ENCODE measurements at places on chromosomes 1 and 21.

DNA sequence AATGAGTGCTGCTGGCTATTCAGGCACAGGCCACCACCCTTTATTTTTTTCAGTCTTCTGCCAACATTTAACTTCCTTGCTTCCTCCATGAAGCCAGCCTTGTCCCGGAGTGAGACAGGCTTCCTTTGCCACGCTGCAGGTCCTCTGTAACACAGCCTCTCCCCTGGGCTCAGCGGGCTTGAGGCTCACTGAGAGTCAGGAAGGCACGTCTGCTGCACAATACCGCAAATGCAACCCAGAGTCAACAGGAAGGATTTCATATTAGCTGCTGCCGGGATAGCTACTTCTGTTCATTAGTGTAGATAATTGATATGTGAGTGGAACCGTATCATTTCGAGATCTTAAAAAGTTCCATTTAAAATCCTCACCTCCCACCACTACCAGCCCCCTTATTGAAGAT is 22.5 kb downstream of the MYOG start:
- DNase-seq: no peak

- no peak for DNase-seq
Measured at GRCh38 chr1:151362308-151363155, 10.0 kb downstream of the SELENBP1 start.

DNA sequence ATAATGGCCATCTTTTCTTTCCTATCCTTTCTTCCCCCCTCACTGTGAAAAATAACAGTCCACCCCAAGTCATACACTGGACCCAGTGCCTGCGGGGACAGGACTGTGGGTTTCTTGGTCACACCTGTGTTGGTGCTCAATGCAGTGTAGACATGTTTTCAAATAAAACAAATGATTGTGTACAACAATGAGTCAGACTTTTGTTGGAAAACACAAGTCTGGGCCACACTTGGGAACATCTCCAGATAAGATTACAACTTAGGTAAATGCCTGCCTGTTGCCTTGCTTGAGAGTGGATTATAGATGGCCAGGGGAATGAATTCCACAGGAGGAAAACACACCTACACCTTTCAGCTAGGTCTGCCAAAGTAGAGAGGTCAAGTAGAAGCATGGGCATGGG is 34.1 kb downstream of the PDPN start:
- no peak for DNase-seq

GRCh38 chr1:89966656-89967055 is 28.3 kb upstream of the ZNF326 start:
- no peak for DNase-seq

- DNase-seq: no peak
Measured at GRCh38 chr1:178571807-178572206, 58.9 kb downstream of the TEX35 start.

DNA sequence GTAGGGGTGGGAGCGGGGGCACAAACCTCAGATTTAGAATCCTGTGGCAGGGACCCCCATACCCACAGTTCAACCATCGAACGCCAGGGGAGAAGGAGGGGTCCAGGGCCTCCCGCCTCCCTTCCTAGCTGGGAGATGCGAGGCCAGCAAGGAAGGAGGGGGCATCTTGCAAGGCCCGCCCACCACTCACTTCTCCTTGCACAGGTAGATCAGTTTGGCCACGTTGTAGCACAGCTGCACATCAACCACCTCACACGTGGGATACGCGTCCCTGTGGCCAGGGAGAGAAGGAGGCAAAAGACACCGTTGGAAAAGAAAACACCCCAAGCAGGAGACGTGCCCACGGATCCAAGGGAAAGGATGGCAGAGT is 19.6 kb downstream of the TMEM63A start:
- DNase-seq: no peak

GRCh38 chr1:61124696-61125095 is 42.3 kb downstream of the NFIA start:
- no peak for DNase-seq

GRCh38 chr1:245434280-245434679 is 279.5 kb downstream of the KIF26B start:
- no peak for DNase-seq

- DNase-seq: no peak
Measured at GRCh38 chr1:230127105-230128054, 60.3 kb downstream of the GALNT2 start.

GRCh38 chr1:226061841-226062557 is 517 bp upstream of the H3-3A start:
- peak; percentile 93 for DNase-seq

DNA sequence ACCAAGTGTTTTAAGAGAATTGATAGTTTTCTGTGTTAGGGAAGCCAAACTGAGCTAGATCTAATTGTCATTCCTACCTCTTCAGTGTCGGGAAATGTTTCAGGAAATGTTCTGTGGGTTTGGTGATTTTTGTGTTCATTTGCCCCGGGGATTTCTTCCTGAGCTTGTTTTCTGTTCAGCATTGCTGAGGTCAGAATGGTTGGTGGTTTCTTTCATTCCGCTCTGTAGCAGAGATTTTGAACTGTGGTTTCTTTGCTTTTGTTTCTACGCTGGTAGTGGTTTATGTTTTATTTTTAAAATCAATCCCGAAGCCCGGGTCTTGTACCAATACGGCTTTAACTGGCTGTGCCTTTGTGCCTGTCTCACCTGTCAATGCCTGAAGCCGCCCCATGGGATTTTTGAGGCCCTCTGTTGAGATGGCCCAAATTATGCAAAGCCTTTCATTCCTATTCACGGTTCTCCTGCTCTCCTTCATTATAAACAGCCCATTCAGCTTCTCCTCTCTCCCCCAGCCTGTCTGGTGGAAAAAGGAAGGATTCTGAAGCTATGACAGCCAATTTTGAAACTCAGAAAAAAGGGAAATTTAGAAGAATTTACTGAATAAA is 417.2 kb upstream of the KAZN start:
- no peak for DNase-seq

- no peak for DNase-seq
Measured at GRCh38 chr21:41216486-41216885, 48.5 kb downstream of the BACE2 start.
